ENCODE measurements at places on chromosomes 3 and 15.

DNA sequence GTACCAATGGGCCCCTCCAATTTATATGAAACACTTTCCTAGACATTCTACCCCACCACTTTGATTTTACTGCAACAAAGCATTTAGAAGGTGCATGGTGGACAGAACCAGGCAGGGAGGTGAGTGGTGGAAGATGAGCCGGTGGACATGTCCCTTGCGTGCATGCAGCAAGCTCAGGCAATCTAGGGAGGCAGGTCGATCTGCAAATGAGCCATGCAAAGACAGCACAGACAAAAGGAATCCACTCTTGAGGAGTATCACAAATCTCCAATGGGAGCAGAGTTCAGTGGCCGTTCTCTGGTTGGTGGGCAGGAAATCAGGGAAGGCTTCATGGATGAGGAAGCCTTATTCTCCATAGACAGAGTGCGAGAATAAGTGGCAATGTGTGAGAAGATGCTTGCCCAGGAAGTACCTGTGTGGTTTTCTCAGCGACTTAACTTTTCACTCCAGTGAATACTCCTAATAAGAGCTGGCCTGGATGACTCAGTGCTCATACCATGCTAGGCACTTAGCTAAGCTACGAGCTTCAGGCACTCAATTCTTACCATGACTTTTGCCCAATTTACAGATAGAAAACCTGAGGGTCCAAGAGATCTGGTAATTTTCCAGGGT is 152.5 kb downstream of the FOXP1 start:
- DNase-seq, result peak; percentile 56

DNA sequence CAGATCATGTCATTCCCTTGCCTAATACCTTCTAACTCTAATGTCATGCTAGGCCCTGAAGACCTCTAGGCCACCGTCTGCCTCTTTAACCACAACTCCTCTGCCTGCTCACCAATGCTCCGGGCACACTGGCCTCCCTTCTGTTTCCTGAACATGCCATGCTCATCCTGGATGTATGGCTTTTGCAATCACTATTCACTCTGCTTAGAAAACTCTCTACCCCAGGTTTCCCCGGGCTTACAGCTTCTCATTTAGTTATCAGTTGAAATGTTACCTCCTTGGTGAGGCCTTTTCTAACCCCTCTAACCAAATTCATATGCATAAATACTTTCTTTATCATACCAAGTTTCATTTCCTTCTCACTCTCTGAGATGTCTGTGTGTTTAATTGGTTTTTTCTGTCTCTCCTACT is 727.8 kb upstream of the CFAP20DC start:
- DNase-seq, result no peak

GRCh38 chr3:46221391-46221790 is 13.3 kb upstream of the CCR1 start:
- no peak for DNase-seq

DNA sequence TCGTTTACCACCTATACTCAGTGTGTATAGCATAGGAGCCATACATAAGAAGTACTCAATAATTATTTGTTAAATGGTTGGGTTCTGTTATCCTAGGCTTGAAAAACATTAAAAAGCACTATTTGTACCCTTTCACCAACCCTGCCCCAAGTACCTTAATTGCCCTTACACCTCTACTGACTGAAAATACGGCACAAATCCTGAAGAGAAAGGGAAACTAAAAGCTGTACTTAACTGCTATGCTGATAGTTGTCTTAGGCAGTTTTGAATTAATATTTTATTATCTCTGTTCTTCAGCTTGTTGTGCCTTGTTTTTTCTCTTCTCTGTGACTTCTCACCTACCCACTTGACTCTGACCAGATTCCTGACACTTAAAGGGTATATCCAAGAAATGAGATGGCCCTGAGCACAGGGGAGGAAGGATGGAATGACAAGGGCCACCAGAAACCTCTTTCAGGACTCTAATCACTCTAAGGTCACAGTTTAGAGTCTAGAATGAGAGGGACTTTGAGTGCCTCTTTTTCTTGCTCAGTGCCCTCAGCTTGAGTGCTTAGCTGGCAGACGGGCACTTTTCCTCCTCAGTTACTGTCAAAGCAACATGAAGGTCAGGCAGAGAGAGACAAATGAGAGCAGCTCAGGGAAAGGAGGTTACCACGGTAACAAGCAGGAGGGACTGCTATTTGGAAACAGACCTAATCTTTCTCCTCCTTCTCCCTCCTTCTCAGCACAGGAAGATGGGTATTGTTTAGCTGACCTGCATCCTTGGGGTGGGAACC is 136.5 kb downstream of the ZNF609 start:
- no peak for DNase-seq

DNA sequence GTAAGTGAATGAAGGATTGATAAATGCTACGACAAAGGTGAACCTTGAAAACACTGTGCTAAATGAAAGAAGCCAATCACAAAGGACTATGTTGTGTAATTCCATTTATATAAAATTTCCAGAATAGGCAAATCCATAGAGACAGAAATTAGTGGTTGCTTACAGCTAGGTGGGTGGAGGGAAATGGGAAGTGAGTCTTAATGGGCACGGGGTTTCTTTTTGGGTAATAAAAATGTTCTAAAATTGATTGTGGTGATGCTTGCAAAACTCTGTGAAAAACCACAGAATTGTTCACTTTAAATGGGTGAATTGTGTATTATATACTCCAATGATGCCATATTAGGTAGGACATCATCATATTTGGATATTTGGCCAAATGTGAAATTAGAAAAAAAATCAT is 20.9 kb upstream of the TEX9 start:
- no peak for DNase-seq

GRCh38 chr15:38555686-38556334 is 8.8 kb downstream of the RASGRP1 start:
- no peak for DNase-seq

DNA sequence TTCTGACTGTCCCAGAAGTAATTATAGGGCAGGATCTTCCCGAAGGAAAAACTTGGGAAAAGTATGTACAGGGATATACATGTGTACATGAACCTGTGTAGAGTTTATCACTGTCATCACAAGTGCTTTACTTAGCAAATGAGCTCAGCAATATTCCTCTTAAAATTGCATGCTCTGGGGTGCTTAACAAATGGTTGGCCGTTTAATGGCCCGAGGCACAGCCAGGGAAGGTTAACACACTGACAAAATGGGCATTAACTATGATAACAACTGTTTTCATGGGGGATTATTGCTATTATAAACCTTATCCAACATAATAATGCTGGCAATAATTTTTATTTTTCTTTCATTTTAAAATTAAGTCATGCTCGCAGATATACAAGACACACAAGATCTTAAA is 459.3 kb downstream of the TUSC7 start:
- no peak for DNase-seq

DNA sequence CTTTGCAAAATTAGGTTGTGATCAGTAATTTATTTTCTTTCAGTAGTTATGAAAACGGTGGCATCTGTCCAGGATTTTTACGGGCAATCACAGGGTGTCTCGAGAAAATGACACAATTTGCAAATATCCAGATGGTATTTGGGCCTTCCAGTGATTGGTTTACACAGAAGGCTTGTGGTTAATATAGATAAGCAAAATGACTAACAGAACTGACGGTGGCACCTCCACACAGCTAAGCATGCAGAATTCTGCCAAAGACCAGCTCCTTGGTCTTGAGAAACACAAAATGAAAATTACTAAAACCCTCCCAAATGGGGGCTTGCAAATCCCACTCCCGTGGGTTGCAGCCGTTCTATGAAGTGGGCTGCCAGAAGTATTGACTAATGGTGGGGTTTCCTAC is 5.5 kb downstream of the ARHGEF3 start:
- DNase-seq, result no peak

GRCh38 chr3:37982331-37982730 is 8.3 kb upstream of the VILL start:
- DNase-seq, result no peak

GRCh38 chr3:177150970-177151627 is 46.2 kb downstream of the TBL1XR1 start:
- DNase-seq, result peak; percentile 27

DNA sequence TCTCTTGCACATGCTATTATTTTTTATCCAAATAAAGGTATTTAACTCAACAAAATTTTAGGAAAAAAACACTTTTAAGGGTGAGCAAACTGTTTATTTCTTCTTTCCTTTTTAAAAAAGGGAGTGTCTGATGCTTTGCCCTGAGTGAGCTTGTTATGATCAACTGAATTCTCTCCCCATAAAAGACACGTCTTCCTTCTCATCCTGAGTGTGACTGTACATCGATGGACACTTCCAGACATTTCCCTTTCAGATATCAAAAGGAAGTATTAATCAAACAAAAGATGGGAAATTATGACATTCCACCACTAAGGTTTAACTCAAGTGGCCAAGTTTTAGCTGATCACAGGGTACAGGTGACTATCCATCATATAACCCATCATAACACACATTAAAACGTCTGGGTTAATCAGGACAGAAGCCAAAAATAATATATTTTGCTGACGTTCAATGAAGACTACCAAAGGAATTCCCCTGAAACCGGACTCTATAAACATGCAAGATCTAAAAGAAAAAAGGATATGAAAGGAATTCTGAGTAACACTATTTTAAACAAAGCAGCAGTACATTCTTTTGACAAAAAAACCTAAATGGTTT is 354.8 kb downstream of the MECOM start:
- DNase-seq, result no peak

- DNase-seq, result no peak
These were observed 32.2 kb upstream of the SEC22A start for GRCh38 chr3:123169492-123169929.

- no peak for DNase-seq
These were observed 6.5 kb downstream of the CPEB1 start for GRCh38 chr15:82640672-82641071.

DNA sequence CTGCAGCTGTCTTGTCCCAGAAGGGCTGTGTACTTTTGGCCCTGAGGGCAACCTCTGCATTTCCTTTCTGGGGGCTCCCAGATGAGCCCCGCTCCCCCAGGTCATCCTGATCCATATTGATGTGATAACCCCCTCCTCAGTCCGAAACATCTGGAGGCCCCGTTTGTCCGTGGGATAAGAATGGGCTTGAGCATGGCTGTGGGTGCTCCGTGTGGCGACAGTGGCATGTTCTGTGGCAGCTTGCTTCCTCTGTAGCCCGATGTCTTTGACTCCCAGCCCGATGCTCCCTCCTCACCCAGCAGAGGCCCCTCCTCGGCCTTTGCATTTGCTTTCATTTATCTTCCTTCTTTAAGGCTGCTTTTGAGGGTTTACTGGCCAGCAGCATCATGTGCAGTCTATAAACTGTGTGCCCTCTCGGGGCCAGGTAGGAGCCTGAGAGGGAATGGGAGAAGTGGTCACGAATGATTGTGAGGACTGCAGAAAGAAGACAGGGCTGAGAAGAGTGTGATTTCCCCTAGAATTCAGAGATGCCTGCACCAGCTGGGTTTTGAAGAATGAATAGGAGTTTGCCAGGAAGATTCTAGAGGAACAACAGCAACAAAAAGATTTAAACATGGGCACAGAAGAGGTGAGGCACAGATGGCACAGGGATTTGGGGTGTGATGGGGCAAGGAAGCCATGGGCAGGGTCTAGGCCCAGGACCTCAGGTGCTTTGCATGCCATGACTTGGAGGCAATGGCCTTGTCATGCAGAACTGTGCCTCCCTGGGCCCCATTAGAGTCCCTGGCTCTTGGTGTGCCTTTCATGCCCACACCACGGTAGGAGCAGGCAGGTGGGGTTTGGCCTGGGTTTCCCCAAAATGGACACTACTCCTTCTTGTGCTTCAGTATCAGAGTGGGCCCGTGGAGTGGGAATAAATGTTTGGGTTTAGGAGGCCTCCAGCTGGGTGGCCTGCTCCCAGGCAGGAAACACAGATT is 34.2 kb downstream of the APBA2 start:
- DNase-seq, result no peak

Measured in PC-9 (cell line).